ENCODE measurements at places on chromosomes 5 and 9. TPM values are rescaled to one million over a fixed set of nuclear protein-coding genes. Genes with fewer than 3 reads are reported as not detected.

The STK32A gene
- 2.3 TPM for total RNA-seq

DNA sequence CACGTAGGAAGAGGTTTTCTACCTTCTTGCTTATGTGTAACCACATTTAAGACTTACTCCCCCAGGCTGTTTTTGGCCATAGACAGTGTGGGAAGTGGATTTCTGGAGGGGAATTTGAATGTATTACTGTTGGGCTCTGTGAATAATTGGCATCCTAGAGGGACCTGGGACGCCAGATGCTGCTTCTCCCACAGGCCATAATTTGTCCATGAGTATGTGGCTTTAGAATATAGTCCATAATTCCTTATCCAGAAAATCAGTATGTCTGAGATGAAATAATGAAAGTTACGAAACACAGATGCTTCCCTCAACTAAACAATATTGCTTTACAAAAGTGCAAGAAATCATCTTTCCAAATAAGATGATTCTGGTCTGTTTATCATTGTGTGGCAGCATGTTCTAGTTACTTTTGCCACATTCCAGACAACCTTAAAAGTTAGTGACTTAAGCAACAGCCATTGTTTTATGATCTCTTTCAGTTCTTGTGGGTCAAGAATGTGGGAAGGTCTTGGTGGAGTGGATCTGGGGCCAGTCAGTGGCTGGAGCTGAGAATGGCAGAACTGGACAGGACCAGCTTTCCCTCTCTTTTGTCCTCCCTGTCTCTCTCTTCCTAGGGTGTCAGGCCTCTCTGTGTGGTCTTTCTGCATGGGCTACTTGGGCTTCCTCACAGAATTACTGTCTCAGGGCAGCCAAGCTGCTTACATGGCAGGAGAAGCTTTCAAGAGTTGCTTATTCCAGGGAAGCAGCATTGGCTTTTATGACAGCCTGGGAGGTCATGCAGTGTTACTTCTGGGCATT lies 79.4 kb downstream of the FBXL7 start:
- peak; percentile 53 for DNase-seq

The OLFM1 gene
- total RNA-seq, result 1.5 TPM

DNA sequence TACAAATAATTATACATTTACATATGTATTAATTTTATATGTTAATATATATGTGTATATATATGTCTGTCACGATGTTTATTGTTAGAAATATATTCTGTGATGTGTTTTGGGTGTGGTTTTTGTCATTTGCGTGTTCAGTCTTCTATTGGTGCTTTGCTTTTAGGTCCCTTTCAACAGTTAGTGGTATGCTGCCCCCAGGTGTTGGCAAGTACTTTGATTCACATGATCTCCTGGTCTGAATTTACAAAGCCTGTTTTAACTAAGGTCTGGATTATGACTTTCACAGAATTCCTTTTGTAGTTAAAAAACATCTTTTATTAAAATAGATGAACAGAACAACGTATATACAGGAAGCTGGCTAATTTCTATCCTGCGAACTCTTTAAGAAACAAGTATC lies 271.5 kb downstream of the CCDC171 start:
- DNase-seq, result peak; percentile 44

- no peak for DNase-seq
Measured at GRCh38 chr5:3377176-3377575, 218.5 kb upstream of the IRX1 start.

Data from fibroblast of the aortic adventitia (primary cell).